ENCODE measurements at places on chromosomes 13 and 19.

DNA sequence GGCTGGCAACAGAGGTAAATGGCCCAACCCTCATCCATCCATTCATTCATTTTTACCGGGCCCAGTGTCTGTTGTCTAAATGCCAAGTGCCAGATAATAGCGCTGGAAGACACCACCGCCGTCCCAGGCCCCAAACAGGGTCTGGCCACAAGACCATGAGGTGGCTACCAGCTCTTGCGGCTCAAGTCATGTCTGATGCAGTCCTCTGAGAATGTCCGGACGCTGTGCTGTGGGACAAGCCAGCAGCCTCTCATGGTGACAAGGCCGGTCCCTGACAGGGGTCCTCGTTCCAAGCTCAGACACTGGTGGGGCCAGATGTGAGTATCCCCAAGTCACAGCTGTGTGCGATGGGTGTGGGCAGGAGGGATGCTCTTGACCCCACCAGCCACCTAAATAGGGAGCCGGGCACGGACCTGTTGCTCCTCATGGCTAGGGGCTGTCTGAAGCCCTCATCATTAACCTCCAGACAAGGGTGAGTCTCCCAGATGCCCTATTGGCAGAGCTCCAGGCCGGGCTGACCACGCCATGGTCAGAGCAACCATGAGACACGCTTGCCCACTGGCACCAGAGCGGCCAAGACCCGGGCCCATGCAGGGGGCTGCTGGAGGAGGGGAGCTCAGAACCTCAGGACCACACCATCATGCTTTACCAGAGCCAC, 58.4 kb downstream of the MLLT1 start:
- no peak for DNase-seq

- DNase-seq: no peak
These were observed 4.4 kb downstream of the DACT3 start for GRCh38 chr19:46656541-46656940.

DNA sequence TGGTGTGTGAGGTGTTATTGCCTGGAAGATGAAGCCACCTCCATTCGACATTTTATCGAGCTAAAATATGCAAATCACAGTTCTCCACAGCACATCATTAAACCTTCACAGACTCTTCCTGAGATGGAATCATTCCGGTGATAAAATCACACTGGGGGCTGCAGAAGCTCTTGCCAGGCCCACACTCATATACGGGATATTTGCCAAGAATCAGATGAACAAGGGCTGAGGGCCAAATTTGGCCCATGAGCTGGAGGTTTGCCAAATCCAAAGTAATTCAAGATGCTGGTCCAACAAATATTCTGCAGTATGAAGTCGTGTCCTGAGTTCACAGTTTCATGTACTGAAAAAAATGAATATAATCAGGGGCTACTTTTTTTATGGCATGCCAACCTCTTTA, 16.7 kb upstream of the RXFP2 start:
- DNase-seq: peak; percentile 66

DNA sequence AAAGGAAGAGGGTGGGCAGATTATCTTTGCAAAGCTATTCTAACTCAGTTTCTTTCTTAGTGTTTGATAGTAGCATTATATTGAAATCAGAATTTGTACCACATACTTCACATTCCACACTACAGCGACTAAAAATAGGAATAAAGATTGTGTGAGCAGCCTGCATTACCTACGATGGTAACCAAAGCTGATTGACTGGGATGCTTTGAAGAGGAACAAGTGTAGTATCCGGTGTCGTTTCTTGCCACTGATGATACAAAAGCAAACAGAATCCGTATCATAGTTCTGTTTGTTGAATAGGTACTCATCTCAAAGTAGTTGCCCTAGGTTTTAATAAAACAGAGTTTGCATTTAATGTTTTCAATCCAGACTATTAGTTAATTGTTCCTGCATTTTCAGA, 51.2 kb downstream of the FLT3 start:
- DNase-seq: no peak

DNA sequence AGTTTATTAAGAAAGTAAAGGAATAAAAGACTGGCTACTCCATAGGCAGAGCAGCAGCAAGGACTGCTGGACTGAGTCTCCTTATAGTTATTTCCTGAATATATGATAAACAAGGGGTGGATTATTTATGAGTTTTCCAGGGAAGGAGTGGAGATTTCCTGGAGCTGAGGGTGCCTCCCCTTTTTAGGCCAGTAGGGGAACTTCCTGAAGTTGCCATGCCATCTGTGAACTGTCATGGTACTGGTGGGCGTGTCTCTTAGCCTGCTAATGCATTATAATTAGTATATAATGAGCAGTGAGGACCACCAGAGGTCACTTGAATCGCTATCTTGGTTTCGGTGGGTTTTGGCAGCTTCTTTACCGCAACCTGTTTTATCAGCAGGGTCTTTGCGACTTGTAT, 13.5 kb downstream of the ZSCAN5A start:
- no peak for DNase-seq

GRCh38 chr13:112859128-112859816, 109.7 kb upstream of the MCF2L start:
- no peak for DNase-seq

DNA sequence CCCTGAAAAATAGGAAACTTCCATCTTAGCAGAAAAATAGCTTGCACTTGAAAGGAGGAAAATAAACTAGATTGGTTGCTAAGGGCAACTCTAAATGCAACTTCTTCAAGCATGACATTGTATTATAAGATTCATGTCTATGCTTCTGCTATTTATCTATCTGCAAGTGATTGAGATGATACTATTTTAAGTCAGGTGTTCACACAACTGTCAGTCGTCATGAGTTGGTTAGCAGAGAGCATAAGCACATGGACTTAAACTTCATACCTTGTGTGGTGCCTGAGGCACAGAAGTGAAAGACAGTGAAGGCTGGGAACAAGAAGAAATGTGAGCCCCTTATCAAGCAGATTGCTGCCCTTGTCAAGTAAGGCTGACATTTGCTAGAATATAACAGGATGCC, 82.9 kb downstream of the SLITRK5 start:
- no peak for DNase-seq

DNA sequence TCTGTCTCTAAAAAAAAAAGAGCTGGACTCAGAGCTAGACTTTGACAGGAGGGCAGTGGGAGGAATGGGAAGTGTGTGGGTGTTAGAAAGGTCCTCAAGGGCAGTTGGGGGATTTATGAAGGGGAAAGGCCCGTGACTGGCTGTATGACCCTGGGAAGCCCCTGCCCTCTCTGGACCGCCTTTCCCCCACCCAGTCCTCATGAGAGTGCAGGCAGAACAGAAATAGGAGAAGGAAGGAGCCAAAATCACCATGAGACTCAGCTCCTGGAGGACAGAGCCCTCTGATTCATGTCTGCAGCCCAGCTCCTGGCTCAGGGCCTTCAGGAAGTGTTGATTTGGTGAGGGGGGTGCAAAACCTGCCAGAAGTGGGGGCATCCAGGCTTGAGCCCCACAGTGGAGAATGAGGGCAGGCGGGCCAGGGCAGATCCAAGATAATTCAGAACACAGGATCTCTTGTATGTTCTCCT, 8.7 kb upstream of the SMG9 start:
- no peak for DNase-seq

DNA sequence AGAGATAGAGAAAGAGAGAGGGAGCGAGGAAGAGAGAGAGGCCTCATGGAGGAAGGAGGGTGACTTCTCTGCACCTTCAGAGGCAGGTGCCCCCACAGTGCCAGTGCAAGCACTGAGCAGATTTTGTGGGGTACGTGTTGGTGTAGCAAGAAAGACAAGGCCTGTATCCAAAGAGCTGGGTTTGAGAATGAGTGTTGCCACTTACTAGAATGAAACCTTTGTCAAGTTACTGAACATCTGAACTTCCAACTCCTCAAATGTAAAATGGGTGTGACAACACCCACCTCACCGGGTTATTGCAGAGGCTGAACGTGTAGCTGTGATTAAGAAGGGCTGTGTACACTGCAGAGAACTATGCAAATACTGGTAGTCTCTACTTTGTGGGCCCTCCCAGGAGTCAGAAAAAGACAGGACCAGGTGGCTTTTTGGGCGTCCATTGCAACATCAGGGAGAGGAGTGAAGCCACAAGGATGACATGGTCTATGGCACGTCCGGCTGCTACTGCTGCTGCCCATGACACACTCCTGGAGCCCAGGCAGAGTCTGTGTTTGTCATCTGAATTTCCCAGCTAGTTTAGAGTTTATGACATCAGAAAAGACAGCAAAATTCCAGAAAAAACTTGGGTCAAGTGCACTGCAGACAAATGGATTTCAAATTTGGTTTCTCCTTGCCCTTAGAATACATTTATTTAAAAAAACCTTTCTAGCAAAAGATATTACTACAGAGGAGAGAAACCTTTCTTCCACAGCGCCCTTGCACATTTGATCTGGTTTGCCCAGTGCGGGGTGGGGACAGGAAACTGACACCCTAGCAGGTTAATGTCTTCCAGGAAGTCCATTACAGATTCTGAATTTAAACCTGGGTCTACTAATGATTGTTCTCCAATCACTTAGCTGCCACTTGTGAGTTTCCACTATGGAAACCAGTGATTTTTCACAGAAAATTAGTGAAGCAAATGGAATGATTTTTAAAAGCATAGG, 54.0 kb upstream of the ATP12A start:
- no peak for DNase-seq

GRCh38 chr13:112723771-112724170, 33.9 kb downstream of the ATP11A start:
- DNase-seq: no peak

- no peak for DNase-seq
These were observed 48.2 kb upstream of the N4BP2L1 start for GRCh38 chr13:32476021-32476731.

GRCh38 chr13:29856426-29856825, 6.0 kb upstream of the UBL3 start:
- DNase-seq: no peak

GRCh38 chr13:34156841-34157365, 339.0 kb downstream of the RFC3 start:
- no peak for DNase-seq
